ENCODE measurements at places on chromosomes 1 and 21. TPM values are rescaled to one million over a fixed set of nuclear protein-coding genes. Genes with fewer than 3 reads are reported as not detected.

DNA sequence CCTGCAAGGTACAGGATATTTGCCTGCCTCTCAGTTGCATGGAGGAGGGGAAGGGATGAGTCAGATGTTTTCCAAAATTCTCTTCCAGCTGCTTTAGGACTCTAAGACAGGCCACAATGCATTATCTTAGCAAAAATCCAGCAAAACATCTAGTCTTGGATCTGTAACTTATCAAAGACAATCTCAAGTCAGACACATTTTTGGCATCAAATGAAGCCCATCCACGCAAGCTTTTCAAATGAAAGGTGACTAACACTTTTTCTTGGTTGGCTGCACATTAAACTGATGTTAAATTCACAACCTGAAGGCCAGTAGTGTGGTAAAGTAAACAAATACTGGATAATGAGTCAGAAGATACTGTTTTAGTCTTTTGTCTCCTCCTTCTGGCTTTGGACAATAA lies 21.3 kb downstream of the FAM78B start:
- DNase-seq, result no peak

- no peak for DNase-seq
These were observed 617 bp upstream of the ZMYM6 start for GRCh38 chr1:35032384-35032739.

DNA sequence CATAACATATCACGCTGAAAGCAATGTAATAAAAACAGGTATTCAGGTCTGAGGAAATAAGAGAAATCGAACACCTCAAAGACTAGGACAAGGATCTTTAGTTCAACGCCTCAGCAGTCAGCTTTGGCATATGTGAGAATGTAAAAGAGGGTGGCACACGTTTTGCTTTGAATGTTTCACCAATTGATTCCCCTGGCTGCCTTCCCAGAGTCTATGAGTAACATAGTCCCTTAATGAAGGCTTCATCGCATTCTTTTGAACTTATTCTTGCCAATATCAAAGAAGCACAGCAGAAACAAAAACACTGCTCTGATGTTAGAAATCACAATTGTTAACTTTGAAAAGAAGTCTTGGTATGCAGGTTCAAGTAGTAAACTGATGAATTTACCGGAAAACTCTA lies 764.8 kb downstream of the ADGRL2 start:
- DNase-seq, result no peak

DNA sequence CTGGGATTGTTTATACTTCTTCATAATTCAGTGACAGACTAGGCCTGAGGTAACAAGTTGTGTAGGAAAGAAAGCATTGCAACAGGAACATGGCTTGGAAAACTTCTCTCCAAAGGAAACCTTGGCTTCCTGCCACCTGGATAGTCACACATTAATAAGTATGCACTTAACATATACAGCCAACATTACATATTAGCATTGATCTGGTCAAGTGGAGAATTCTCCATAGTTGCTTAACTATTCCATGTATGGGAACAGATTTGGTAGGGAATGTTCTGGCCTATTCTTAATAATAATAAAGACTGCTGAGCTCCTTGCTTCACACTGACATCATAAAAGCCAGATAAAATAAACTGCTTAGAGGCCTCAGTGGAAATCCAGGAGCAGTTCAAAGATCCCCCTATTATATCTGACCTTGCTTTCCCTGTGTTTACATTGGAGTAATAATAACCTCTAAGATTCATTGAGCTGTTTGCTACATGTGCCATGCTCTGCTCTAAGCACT lies 27.2 kb upstream of the NFIA start:
- no peak for DNase-seq

DNA sequence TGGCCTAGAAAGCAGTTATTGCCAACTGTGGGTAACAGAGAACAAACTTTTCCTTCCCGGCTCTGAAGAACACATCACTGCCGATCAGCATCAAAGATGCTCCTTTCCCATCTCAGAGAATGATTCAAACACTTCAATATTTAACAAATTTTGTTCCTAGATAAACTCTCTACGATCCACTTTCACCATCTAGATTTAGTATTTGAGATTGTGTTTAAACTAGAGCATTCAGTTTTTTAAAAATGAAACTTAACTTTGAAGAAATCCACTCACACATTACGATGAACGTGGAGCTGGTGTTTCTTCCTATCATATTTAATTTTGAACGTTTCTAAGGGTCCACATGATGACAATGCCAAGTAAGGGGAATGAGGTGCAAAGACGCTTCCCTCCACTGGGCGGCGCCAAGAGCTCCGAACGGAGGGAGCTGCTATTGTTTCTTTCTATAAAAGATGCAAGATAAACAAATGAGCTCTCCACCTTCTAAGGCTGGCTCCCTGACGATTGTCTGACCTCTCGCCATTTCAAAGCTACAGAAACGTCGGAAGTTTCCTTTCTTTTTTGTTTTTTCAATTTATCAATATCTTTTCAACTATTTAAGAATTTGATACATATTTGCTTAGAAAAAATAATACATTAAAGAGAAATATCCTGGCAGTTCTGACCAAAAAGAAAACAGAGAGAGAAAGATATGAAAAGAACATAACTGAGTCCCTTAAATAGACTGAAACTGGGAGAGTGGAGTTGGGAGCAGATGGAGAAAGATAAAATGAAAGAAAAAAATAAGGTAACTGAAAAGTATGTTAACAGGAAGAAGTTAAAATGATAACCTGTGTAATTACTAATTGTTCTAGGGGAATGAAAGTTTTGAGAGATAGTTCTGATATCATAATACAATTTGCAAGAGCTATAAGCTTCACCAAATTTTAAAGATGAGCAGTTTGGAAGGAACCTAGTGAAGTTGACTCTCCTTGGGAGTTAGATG lies 4.4 kb upstream of the BARHL2 start:
- DNase-seq, result no peak

- DNase-seq, result no peak
These were observed 73.9 kb downstream of the HIVEP3 start for GRCh38 chr1:41844781-41845272.

- DNase-seq, result no peak
These were observed 227.9 kb downstream of the KCNH1 start for GRCh38 chr1:210905944-210906453.

DNA sequence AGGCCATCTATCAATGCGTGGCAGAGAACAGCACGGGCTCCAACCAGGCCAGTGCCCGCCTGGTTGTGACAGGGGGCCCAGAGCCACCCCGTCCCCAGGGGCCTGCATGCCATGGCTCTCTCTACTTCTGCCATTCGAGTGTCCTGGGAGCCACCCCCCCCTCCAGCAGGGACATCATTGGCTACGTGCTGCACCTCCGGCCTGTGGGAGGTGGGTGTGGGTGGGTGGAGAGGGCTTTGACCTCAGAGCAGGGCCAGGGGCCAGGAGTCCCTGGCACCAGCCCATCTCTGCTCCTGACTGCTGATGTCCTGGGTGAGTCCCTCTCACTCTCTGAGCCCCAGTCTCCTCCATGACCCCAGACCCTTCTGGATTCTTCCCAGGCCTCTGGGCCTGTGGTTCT lies 25.3 kb downstream of the SLC27A3 start:
- no peak for DNase-seq

DNA sequence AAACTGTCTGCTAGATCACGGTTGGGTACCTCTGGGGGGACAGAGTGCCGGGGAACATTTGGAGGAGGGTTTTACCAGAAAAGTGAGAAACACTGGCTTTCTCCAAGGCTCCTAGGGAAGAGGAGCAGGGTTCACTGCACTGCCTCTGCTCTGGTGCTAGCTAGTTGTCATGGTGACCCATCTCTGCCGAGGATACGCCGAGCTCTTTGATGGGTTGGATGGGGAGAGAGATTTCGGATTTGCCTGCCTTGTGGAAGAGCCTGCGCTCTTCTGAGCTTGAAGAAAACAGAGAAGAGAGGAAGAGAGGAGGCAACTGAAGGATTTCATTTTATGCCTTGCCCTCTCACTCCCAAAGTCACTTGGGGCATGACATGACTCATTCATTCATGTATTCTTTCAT lies 92.1 kb downstream of the NAV1 start:
- no peak for DNase-seq

GRCh38 chr1:186442651-186443375 lies 18.1 kb downstream of the PDC start:
- DNase-seq, result no peak

DNA sequence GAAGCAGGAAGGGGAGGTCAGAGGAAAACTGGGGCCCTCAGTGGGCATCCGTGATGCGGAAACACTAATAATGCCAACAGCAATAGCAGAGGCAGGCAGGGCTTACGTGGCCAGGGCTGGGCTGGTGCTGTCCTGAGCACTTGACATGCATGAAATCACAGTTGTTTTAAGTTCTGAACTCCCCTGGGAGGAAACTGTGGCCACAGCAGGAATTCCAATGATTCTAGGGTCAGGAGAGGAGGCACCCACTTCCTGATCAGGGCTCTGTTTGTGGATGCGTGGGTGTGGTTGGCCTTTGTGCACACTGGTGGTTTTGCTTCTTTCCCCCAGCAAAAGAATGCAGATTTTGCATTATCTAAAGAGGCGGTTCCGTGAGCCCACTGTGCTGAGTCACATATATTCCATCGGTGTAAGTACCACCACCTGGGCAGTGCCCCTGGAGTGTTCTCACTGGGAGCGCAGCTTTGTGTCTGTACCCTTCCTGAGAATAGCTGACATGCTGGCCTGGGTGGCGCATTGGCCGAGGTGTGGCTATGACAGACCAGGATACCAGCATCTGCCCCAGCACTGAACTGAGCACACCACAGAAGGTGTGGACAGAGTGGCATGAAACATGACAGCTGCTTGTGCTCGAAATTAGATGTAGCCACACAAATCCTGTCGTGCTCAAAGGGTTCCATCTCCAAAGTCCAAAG lies 71.0 kb downstream of the PDE9A start:
- DNase-seq, result peak; percentile 55

DNA sequence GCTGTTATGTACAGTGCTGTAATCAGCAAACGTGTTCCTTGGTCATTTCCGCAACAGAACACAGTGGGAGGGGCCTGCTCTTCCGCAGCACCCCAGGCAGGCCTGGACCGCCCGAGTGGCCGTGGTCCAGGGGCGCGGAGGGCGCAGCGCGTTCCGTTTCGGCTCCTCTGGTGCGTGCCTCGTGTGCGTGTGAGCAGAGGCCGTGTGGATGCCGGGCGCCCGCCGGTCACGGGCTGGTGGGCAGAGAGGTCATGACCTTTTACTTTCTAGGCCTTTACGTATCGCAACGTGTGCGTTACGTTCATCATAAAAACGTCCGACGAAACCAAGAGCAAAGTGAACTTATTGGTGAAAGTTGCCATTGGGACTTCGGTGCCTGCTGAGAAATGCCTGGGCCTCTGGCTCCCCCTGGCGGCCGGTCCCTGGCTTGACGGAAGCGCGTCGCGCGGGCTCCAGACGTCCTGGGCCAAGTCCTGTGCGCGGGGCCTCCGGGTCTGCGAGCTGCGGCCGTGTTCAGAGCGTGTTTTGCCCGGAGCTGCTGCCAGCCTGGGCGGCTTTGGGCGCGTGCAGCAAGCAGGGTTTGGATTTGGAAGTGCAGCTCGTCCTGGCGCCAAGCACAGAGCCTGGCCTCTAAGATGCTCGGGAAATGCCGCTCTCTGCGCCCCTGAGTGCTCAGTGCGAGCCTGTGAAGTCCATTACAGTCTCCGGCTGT lies 34.4 kb downstream of the COL18A1 start:
- peak; percentile 89 for DNase-seq

DNA sequence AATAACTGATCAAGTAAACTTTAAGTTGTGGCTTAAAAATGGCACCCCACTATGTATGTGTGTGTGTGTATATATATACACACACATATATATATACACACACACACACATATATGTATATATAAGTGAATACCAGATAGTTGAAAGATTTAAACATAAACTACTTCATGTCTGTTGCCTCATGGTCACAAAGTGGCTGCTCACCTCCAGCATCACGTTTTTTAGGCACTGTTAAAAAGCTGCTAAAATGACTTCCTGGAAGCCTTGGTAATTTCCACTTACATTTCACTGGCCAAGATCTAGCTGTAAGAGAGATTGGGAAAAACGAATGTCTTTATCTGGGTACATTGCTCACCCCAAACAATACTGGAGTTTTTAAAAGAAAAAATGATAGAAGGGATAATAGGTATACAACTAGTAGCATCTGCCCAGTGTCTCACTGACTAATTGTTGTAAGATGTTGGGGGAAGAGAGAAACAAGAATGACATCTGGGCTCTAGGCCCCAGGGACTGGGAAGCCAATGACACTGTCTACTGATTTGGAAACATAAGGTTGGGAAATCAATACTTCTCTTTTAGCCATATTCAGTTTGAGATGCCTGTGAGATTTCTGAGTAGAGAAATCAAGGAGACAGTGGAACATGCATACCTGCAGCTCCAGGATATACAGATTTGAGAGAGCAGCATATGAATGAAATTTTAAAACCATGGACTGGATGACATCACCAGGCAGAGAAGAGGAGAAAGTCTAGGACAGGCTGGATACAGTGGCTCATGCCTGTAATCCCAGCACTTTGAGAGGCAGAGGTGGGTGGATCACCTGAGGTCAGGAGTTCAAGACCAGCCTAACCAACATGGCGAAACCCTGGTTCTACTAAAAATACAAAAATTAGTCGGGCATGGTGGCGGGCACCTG lies 42.8 kb downstream of the CLDN14 start:
- no peak for DNase-seq

GRCh38 chr1:235712812-235713211 lies 63.2 kb upstream of the GNG4 start:
- DNase-seq, result no peak

Gene FMOD
- total RNA-seq, result 59.0 TPM

Gene RBP7
- 8.5 TPM for total RNA-seq

Gene AGRN
- total RNA-seq, result 227 TPM

Gene KCNH1
- 0.86 TPM for total RNA-seq

Gene ESPN
- 6.2 TPM for total RNA-seq

Gene OR2L2
- total RNA-seq, result 0.29 TPM

Gene CHRM3
- total RNA-seq, result 0.49 TPM

Gene SPRR4
- total RNA-seq, result not detected

Gene CACNA1E
- total RNA-seq, result not detected
